ENCODE measurements at places on chromosomes 4 and X.

DNA sequence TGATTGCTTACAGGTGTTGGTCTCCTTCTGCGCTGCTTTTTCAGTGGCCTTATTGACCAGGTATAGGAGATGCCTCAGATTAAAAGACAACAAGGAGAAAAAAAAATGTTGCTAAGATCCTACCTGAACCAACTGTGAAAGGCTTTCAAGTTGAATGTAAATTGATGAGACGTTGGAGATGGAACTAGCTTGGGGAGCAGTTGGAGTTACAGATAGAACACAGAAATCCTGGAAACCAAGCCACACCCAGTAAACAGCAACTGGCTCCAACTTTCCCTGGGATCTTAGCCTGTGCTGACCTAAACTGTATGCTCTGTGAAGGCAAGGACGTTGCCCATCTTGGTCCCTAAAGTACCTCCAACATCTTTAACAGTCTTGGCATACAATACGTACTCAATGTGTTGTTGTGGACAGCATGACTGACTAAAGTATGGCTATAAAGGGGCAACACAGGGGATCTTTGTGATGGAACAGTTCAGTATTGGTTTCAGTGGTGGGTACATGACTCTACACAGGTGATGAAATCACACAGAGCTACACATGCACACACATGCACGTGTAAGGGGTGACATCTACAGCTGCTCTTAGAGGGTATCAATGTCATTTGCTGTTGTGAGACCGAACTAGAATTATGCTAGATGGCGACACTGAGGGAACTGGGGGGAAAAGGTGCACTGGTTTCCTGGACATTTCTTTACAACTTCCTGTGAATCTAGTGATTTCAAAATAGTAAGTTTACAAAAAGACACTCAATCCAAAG lies 22.3 kb downstream of the GAB3 start:
- no peak for DNase-seq

DNA sequence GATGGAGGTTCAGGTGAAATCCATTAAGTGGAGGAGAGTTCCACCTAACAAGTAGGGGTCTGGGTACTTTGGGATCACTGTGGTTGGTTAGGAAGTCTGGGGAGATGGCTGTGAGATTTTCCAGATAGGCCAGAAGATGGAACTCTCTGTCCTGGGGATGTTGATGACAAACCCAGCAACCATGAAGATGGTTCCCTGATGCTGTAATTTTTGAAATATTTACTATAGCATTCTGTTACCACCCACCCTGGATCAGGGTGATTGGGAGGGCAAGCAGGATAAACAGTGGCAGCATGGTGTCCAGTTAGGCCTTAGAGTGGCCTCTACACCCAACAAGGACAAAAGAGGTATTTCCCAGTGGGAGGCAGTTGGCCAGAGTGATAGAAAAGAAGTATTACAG lies 15.9 kb upstream of the NELFA start:
- no peak for DNase-seq

- no peak for DNase-seq
These were observed 69.0 kb downstream of the ASB9 start for GRCh38 chrX:15200871-15201270.

DNA sequence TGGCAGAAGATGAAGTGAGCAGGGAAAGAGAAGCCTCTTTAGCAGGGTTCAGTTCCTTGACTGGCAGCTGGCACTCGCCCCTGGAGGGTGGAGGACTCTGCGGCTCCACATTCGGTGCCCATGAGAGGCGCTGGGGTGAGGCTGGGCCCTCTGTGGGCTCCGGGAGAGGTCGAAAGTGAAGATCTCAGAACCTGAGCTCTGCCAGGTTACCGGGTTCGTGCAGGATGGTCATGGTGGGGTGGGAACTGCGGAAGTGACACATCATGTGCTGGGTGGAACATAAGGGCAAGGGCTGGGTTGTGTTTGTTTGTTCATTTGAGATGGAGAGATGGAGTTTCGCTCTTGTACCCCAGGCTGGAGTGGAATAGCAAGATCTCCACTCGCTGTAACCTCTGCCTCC lies 44.2 kb downstream of the TRIM61 start:
- no peak for DNase-seq

DNA sequence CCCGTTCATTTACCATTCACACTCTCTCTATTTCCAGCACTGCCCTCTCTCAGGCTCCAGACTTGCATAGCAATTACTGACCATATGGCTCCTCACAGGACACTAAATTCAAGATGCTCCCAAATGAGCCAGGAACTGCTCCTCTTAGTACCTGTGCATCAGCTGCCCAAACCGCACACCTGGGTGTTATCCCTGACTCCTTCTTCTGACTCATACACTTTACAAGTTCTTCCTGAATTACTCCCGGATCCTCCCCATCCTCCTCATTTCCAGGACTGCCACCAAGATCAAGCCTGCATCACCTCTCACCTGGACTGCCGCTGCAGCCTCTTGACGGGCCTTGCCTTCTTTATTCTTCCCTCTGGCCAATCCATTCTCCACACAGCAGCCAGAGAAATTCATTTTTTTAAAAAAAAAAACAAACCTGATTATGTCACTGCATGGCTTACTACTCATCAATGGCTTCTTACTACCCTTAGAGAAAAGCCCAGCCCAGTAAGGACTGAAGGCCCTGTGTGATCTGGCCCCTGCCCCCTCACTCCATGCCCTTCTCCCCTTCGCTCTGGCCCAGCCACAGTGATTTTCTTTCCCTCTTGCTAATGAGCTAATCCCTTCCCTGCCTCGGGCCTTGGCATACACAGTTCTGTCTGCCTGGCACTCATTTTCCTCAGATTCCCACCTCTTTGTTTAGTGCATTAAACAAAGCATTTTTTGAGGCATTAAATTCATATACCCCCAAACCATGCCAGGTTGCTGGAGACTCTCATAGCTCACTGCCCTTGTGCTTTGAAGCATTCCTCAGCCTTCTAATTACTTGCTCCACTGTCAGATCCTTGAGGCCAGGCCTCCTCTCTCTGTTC lies 92.0 kb downstream of the PDGFRA start:
- DNase-seq = no peak

DNA sequence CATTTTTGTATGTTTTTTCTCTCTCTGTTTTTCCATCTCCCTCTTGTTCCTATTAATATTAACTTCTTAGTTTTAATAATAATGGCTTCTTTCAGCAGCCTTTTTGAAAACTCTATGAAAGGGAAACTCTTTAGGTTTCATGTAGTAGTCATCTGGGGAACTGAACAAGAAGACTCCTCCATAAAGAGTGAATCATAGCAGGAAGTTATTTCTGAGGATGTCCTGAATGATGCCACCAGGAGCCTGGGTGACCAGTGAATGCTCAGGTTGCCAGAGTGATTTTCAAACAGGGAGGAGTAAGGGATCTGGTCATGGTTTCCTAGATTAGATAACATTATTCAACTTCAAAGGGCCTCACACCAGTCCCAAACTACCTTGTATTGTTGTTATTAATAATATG lies 212.8 kb upstream of the PDE5A start:
- no peak for DNase-seq

DNA sequence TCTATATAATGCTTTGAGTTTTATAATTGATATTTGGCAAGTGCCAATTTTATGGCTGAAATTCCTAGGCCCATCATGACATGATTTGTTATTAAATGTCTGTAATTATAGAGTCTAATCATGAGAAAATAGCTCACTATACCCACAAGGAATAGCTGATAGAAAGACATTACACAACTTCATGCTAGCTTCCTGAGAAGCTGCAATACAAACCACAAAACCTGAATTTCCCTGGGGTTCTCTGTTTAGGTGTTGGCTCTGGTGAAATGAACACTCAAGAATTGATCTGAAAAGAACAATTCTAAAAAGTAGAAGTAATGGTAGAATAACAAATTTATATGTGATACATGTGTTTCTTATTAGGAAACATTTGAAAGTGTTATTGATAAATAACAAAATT lies 169.6 kb downstream of the GASK1B start:
- DNase-seq = no peak

DNA sequence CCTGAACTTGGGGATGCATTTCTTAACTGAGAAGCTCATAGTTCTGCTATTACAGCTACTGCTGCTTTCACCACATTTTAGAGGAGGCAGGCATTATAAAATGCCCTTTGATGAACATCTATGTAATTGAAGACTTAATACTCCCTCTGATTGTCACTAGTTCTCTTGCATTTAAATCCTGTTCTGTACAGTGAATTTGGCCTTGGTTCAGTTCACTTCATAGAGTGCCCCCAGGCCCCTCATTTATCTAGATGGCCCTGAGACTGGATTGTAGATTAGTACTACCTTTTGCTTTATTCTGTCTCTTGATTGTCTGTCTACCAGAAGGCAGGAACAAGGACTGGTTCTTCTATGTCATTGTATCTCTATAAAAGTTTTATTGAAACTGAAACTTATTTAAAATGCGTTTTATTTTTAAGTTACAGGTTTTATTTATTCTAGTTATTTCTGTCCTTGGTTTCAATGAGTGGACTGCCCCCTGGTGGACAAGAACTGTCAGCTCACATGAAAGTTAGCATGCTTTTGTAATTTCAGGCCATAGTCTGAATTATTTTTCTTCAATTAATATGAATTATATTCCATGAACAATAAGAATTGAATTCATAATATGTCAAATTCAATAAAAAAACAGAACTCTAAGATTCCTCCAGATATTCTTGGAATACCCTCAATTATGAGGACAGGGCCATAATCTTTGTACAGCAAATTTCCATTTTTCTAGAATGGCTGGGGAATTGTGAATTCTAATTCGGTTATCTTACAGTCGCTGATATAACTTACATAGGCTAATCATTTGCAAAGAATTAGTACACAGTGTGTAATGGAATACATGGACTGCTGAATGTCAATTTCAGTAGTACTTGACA lies 47.2 kb upstream of the TMEM33 start:
- no peak for DNase-seq

DNA sequence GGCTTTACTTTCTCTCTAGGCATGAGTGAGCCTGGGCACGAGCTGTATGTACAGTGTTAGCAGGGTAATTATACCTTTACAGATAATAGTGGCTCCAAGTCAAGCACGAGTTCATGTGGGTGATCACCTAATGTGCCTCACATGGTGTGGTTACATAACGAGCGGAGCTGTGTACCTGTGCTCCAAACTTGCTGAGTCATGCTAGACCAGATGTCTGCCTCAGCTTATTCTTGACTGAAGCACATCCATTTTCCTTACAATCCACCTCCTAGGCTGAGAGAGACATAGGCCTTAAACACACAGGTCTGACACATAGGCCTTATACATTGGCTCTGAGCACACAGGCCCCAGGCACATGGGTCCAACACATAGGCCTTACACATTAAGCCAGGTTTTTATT lies 426.6 kb downstream of the GPAT3 start:
- no peak for DNase-seq

GRCh38 chrX:131067216-131067615 lies 9.1 kb downstream of the ARHGAP36 start:
- DNase-seq = no peak

- DNase-seq = no peak
These were observed 10.9 kb downstream of the SHROOM3 start for GRCh38 chr4:76445911-76446310.

- DNase-seq = no peak
These were observed 62.9 kb downstream of the LRP2BP start for GRCh38 chr4:185332575-185333464.

GRCh38 chrX:130082244-130083106 lies 27.8 kb downstream of the ELF4 start:
- DNase-seq = no peak

DNA sequence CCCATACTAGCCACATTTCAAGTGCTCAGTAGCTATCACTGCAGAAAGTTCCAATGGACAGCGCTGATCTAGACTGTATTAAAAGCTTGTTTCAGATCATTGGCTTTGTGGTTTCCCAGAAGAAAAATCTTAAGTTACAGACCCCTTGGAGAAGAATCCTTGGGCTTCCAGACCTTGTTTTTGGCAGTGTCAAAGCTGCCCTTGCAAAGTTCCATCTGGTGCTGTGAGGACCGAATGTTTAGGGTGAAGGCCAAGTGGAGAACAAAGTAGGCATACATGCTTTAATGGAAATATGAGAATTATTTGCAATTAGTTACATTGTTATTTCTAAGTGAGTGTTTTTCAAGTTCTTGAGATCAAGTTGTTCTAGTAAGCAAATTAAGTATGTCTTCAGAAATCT lies 144.7 kb downstream of the FRMPD4 start:
- DNase-seq = no peak

- DNase-seq = no peak
These were observed 62.7 kb downstream of the SLC9A6 start for GRCh38 chrX:136047969-136048368.

DNA sequence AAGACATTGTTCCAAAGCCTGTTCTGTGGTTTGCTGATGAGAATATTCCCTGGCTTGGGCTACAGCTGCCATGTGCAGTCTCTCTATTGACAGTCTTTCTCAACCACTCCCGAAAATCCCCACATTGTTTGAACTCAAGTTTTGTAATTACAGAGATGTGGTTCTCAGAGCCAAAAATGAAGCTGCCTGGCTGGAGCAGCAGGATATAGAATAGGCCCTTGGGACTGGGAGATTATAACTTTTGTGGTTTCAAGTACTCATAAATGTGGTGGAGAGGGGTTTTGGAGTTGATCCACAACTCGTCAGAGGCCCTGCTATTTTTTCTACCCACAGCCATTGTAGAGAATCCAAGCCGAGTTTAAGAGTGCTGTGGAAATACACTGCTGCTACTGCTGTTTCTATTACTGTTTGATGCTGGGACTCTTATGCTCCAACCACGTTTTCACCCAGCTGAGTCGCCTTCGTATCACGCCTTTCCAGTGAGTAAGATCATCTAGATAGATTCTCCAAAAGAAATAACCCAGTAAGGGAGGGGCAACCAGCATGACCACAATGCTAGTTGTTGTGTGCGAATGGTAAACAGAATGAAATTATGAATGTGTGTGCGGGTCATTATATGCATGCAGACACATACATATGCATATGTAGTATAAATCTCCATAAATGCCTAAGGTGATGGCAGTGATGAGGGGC lies 57.1 kb upstream of the ATXN3L start:
- no peak for DNase-seq

DNA sequence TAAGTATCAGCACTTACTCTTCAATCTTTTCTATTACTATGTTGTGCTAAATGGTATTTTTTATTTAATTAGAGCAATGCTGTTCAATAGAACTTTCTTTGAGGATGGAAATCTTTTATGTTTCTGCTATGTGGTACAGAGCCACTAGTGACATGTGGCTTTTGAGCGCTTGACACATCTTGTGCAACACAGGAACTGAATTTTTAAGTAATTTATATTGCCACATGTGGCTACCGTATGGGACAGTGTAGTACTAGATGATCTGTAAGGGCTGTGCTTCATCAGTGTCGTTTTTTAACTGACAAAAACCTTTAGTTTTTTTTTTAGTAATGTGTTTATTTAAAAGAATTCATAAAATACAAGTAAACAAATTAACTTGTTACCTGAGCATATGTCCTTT lies 22.4 kb downstream of the HPRT1 start:
- DNase-seq = no peak
